ENCODE measurements at places on chromosomes 1 and 21. TPM values are rescaled to one million over a fixed set of nuclear protein-coding genes. Genes with fewer than 3 reads are reported as not detected.

DNA sequence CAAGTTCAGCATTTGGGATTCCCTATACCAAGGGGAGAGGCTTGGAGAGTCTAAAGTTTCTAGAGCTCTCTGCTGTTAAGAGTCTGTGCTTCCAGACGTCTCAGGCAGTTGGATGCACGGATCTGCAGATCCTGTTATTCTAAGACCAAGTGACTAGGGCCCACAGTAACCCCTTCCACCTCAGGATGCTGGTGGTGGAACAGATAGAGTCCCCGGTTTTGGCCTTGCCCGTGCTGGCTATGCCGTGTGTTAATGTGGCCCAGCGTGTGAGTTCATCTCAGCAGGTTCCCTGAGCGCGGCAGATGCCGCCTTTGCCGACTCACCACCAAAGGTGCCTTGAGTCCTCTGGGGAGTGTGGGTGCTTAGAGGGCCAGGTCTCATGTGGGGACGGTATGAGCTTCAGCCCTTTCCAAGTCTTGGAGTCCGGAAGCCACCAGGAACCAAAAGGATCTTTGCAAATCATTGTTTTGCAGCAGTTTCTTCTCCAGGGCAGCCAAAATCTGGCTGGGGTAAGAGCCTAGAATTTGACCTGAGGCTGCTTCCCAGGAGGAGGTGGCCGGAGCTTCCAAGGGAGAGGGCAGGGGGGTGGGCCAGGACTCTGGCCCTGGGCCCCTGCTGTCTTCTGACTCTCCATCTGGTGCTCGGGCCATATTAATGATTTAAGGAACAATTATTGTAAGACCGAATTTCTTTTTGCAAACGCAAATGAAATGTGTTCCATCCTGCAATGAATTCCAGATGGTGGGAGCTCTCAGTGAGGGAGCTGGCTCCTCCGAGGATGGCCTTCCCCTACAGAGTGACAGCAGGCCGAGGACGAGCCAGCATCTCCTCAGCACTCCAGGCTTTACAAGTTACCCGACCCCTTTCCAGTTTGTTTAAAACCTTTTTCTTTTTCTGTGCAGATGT lies 205.7 kb downstream of the FOXD2 start:
- DNase-seq: peak; percentile 54

GRCh38 chr1:44388551-44388950 lies 16.5 kb upstream of the RNF220 start:
- no peak for DNase-seq

- DNase-seq: no peak
Measured at GRCh38 chr1:39573736-39574624, 2.6 kb downstream of the PABPC4 start.

DNA sequence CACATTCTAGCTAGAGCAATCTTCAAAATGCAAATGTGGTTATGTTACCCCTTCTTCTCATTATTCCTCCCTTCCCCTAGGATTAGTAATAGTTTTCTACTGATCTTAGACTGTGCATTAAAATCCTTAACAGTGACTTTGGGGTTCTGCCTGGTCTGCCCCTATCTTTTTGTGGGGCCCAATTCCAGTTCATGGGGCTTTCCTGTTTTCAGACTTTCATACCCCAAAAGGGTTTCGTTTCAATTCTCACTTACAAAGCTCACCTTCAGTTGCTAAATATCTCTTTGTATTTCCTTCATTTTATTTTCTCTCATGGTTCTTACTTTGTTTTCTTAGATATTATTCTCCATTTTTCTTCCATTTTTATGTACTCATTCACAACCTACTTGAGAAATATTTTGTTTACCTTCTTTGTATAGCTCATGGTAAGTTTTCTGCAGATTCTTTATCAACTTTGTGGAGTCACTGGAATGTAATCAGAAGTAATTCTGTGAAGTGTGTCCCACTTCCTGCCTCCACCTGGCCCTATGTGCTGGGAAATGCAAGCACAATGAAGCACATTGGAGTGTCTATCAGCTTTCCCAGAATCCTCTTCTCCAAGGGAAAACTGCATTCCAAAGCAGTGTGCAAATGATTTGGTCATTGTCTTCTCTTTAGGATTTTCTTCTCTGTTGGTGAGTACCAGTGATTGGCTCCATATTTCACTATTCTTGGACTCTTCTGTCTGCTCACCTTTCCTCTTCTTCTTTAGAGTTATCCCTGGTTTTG lies 350.2 kb downstream of the ZNF326 start:
- no peak for DNase-seq

DNA sequence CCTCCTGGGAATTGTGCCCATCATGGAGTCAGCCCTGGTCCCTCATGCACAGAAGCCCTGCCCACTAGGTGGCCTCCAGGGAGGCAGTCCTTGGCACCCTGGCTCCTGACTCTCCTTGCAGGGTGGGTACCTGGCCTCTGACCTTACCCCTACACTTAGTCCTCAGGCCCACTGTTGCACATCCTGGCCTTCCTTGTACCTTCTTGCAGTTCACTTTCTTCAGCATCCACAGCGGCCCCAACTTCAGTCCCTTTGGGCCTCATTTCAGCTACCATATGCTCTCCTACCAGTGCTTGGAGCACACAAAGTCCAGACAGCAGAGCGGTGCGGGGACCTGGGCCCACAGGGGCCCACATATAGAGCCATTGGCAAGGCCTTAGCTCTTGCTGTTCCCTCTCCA lies 19.2 kb upstream of the PARP1 start:
- no peak for DNase-seq

DNA sequence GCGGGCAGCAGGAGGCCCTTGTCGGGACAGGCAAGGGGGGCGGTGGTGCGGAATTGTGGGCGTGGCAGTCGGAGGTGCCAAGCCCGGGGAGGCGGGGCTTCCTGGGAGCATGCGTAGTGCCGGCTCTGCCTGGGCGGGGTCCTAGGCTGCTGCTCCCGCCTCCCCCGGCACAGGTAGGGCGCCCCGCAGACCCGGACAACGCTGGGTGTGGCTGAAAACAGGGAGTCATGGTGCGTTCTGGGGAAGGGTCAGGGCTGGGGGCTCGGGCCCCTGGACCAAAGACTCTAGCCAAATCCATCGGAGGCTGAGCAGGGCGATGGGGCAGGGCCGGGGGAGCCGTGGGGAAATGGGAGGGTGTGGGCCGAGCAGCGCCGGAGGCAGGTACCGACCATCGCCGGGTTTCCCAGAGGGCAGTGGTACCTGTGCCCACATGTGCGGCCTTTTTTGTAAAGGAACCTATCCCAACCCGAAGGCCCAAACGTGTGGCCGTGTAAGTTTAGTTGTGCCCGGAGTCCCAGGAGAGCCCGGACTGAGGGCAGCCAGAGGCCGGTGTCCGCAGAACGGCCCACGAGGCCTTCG lies 231.9 kb downstream of the SDCCAG8 start:
- DNase-seq: peak; percentile 91

Gene FAM167B
- total RNA-seq: 3.1 TPM

Gene LRRC47
- 130 TPM for total RNA-seq

- DNase-seq: no peak
Measured at GRCh38 chr1:183911285-183911684, 106.4 kb downstream of the RGL1 start.

Measured in H7 (cell line).